ENCODE measurements at places on chromosomes 3 and 15.

GRCh38 chr15:101329309-101329863 lies 34.3 kb upstream of the SNRPA1 start:
- no peak for DNase-seq

GRCh38 chr15:77851691-77852090 lies 219.0 kb upstream of the LINGO1 start:
- DNase-seq = no peak

DNA sequence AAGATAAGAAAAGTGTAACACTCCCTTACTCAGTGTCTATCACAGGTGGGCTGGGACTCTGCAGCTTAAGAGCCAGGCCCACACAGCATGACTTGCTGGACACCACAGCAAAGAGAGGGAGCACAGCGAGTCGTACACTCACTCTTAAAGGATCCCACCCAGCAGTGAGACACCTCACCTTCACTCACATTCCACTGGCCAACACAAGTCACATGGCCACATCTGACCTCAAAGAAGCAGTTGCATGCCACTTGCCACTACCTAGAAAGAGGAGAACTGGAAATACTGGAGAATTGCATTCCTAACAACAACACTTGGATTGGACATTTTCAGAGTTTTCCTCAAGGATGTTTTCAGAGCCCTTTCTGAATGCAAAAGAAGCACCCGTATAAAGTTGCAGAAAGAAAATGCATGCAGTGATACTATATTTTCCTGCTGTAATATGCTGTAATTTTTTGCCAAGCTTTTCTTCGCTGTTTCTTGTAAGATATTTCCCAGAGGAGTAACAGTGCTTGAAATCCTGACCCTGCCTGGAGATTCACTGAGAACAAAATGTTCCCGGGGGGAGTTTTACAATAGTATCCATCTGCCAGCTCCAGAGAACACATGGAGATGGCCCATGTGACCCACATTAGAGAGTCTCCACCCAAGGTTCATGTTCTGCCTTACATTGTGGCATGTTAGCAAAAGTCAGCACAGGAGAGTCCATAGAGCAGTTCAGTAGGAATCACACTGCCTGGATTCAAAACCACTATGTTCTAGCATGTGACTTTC lies 42.2 kb downstream of the TRIM42 start:
- no peak for DNase-seq

- DNase-seq = no peak
Measured at GRCh38 chr15:56948764-56949101, 30.3 kb downstream of the TCF12 start.

DNA sequence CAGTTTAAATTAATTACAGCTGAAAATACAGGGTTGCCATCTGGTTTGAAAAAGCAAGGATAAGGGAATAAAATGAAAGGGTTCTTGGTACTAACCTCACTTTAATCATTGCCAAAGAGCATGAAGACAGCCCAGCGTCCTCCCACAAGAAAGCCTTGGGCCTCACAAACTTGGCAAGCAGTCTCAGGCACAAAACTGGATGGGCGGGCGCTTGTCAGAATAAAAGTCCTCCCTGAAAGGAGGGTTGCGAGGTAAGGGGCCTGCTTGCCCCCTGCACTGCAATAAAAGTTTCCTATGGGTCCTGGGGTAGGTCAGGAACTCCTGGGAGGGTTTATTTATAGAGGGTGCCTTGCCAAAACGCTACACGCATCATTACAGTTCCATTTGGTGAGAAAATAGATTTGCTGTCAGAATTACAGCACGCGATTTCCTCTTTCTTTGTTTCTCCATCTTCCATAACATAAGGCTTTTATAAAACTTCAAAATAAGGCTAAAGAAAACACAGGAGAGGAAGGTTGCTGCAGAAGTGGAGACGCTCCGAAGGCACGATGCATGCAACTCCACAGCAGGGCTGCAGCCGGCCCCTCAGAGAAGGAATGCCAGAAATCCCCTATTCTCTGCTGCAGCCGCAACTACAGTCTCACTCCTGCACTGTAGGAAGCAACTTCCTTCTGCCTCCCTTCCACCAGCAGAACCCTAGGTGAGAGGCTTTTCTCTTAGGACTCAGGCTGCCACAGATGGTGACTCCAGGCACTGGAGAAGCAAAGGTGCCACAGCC lies 61.3 kb downstream of the VGLL4 start:
- no peak for DNase-seq

DNA sequence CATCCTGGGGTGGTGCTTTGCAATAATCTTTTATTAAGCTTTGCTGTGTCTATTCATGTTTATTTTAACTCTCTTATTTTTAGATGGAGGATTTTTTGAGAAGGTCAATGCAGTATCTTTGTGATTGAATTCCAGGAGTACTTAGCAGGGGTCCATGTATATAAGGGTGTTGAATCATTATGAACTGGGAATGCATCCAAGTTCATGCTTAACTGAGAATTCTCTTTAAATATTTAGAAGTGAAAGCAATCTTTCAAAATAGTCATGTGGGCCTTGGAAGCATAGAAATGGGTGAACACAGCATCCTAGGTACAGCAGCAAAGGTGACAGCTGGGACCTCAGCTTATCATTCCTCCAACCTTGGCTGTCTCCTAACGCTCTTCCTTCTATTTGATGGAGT lies 27.3 kb downstream of the SPTSSB start:
- no peak for DNase-seq

- no peak for DNase-seq
Measured at GRCh38 chr15:81166636-81167305, 29.9 kb upstream of the IL16 start.

- no peak for DNase-seq
Measured at GRCh38 chr15:61206767-61207166, 22.3 kb downstream of the RORA start.

GRCh38 chr3:1172644-1173043 lies 79.8 kb downstream of the CNTN6 start:
- DNase-seq = no peak

DNA sequence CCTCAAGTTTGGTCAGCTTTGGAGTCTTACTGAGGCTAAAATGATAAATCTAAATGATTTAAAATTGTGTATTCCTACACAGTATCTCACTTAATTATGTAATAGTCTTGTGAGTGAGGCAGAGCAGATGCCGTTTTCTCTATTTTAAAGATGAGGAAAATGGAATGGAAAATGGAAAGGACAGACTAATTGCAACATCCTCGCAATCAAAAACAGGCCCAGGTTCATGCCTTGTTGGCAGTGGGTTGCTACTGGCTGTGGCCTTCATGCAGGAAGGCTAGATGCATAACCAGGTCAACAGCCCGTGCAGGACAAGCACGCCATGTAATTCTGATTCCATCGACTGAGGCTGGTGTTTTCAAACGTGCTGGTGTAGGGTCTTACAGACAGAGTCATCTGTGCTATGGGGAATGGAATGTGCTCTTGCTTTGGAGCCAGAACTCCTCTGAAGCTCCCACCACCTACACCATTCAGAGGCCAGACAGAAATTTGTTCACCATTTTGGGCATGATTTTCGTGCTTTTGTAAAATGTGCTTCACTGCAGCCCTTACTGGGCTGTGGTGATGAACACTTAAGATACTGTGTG lies 37.9 kb downstream of the MLH1 start:
- DNase-seq = no peak

- DNase-seq = no peak
Measured at GRCh38 chr3:97360804-97361203, 403.8 kb upstream of the ARL6 start.

DNA sequence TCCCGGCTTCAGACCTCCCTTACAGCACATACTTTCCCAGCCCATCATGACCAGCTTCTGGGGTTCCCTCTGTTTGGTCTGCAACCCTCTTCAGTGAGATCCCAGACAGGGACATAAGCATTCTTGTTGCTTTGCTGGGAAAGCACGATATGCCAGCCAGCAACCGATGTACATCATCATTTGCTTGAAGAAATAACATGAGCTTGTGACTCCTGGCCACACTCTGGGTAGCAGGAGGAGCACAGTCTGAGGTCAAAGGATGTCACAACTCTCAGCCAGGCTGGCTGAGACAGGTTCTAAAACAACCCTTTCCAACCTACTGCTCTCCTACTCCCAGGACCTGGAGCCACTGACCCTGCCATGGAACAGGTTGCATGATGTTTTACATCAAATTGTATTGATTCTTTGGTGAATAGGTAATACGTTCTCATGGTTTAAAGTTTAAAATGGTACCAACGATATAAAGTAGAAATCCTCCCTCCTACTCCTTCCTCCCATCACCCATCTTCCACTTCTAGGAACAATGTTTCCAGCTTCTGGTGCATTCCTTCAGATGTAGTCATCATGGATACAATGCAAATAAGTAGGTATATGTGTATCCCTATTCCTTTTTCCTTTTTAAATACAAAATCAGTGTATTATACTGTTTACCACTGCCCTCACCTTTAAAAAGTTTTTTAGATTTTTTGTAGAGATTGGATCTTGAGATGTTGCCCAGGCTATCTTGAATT lies 190.3 kb downstream of the OPA1 start:
- DNase-seq = no peak

DNA sequence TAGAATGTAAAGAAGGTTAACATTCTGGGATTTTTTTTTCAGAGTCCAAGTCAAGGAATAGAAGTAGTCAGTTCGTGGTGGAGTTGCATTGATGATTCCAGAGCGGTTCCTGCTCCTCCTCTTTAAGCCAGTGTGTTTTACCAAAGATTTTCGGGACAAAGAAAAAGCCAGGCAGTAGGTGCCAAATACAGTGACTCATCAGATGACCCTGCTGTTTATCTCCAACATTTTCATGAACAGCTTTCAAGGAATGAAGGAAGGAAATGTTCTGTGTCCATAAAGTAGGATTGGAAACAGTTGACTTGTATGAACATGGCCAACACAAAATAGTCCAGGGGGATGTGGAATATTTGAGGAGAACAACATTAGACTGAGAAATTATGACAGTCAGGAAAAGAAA lies 142.4 kb upstream of the TMC3 start:
- no peak for DNase-seq

- no peak for DNase-seq
Measured at GRCh38 chr3:94210256-94210655, 147.4 kb downstream of the NSUN3 start.

DNA sequence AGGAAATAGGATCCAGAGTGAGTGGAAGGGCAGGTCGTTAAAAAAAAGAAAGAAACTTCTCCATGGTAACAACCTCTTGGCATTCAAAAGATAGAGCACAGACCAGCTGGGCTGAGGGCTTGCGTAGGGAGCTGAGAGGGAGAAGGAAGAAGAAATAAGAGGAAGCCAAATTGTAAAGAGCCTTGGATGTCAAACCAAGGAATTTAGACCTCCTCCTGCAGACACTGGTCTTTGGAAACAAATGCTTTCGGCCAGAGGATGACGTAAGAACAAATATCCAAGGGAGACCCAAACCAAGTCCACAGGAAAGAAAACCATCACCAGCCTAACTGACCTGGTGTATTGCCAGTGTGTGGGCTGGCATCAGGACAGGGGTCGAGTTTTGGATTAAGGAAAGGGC lies 155.2 kb downstream of the UACA start:
- DNase-seq = no peak

GRCh38 chr15:58552505-58553364 lies 120.9 kb downstream of the LIPC start:
- no peak for DNase-seq

DNA sequence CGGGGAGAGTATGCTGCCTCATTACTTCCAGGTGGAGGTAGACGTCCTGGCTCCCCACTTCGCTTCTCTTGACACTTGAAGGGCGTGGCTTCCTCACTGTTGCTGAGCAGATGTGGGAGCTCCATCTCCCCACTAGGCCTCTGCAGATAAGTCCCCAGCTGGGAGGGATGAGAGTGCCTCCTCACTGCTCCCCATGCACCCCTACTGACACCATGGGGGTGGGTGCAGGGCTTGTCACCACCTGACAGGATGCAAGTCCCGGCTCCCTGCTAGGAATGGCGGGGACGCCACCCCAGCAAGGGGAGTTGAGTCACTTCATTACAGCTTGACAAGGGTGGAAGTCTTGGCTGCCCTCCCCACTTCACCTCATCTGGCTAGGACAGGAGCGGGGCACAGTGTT lies 36.8 kb upstream of the ATG7 start:
- no peak for DNase-seq

DNA sequence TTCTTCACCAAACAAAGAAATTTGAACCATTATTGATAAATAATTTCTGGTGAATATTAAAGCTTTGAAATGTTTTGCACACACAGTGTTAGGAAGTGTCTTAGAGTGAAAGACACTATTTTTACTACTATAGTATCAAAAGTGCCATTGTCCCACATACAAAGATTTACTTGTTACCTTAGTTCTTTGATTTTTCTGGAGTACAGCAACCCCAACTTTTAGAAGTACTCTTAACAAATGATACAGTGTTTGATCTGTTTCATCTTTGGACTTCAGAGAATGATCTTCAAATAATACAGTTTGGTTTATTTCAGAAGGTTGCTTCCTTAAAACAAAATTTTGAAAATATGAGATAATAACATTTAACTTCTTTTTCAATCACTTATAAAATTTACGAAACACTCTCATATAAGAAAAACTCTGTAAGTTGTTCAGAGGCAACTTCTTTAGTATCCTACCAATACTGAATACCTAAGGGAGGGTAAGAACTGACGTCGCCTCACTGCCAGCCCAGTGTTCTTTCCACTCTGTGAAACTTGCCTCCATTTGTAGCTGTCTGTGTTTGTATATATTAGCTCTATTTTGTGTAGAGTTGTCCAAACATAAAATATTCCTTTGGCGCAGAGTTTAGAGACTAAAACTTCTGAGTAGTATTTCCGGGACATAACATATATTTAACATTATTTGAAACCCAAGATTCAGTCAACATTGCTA lies 464.2 kb downstream of the LPP start:
- no peak for DNase-seq

DNA sequence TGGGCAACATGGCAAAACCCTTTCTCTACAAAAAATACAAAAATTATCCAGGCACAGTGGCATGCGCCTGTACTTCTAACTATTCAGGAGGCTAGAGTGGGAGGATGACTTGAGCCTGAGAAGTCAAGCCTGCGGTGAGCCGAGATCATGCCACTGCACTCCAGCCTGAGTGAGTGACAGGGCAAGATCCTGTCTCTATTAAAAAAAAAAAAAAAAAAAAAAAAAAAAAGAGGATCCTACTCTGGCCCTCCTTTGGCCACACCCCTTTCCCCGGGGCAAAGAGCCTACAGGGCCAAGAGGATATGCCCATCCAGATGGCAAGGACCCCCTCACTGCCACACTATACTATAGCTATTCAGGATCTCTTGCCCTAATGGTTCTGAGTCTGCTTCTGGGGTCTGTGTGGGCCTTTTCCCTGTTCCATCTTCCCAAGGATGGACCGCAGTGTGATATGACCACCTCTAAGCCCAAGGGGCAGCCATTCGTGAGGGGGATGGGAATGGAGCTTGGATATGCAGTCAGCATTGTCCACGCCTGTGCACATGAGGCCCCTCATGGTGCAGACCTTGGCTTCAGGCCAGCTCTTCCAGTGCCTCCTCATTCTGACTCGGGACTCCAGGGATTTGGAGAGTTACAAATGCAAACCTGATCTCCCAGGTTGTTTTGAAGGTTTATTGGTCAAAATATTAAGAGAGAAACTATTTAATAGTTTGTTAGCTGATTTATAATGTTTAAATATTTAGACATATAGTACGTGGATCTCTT lies 7.3 kb downstream of the TYRO3 start:
- no peak for DNase-seq

DNA sequence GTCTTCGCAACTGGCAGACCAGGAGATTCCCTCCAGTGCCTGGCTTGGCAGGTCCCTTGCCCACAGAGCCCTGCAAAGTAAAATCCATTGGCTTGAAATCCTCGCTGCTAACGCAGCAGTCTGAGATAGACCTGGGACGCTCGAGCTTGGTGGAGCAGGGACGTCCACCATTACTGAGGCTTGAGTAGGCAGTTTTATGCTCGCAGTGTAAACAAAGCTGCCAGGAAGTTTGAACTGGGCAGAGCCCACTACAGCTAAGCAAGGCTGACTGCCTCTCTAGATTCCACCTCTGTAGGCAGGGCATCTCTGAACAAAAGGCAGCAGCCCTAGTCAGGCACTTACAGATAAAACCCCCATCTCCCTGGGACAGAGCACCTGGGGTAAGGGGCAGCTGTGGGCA lies 205.0 kb upstream of the MME start:
- no peak for DNase-seq

Measured in activated naive CD4-positive, alpha-beta T cell (primary cell).